ENCODE measurements at places on chromosomes 11 and 22. TPM values are rescaled to one million over a fixed set of nuclear protein-coding genes. Genes with fewer than 3 reads are reported as not detected.

The A4GALT gene
- polyA plus RNA-seq = 55.2 TPM

The CHRDL2 gene
- polyA plus RNA-seq = 1.5 TPM

The OR4D5 gene
- polyA plus RNA-seq = not detected

The SLC22A6 gene
- polyA plus RNA-seq = not detected

The FGF4 gene
- not detected for polyA plus RNA-seq

The NCR3LG1 gene
- polyA plus RNA-seq = 1.5 TPM

The ATL3 gene
- 7.7 TPM for polyA plus RNA-seq

The E2F8 gene
- 0.07 TPM for polyA plus RNA-seq

The KDELR3 gene
- 24.2 TPM for polyA plus RNA-seq

The BTG4 gene
- not detected for polyA plus RNA-seq

The MYOD1 gene
- not detected for polyA plus RNA-seq

The CSKMT gene
- 11.6 TPM for polyA plus RNA-seq

The ME3 gene
- 29.4 TPM for polyA plus RNA-seq

The GUCY1A2 gene
- polyA plus RNA-seq = 1.1 TPM

The SPON1 gene
- 28.3 TPM for polyA plus RNA-seq

The MB gene
- polyA plus RNA-seq = 1.3 TPM

The VWCE gene
- polyA plus RNA-seq = 5.4 TPM

The RCE1 gene
- polyA plus RNA-seq = 6.2 TPM

The OR8G5 gene
- polyA plus RNA-seq = not detected

The GGT5 gene
- 15.7 TPM for polyA plus RNA-seq

The CDC42BPG gene
- polyA plus RNA-seq = 1.4 TPM

The KCNJ1 gene
- 0.01 TPM for polyA plus RNA-seq

The FXYD6 gene
- 15.5 TPM for polyA plus RNA-seq

The ROBO4 gene
- polyA plus RNA-seq = 3.7 TPM

The SGSM1 gene
- 0.33 TPM for polyA plus RNA-seq

The JAML gene
- 0.87 TPM for polyA plus RNA-seq

The LUZP2 gene
- polyA plus RNA-seq = 0.34 TPM

The LRRC4C gene
- 1.1 TPM for polyA plus RNA-seq

The MCAM gene
- polyA plus RNA-seq = 45.3 TPM

The HTR3B gene
- polyA plus RNA-seq = not detected

The MYO18B gene
- 0.34 TPM for polyA plus RNA-seq

The ZNF215 gene
- polyA plus RNA-seq = 2.8 TPM

The TENM4 gene
- polyA plus RNA-seq = 0.22 TPM

The PTPN5 gene
- polyA plus RNA-seq = 0.16 TPM

The BCL2L13 gene
- 35.2 TPM for polyA plus RNA-seq
